ENCODE measurements at places on chromosomes 7 and 10.

- DNase-seq: no peak
Measured at GRCh38 chr7:79361214-79361613, 92.3 kb downstream of the MAGI2 start.

DNA sequence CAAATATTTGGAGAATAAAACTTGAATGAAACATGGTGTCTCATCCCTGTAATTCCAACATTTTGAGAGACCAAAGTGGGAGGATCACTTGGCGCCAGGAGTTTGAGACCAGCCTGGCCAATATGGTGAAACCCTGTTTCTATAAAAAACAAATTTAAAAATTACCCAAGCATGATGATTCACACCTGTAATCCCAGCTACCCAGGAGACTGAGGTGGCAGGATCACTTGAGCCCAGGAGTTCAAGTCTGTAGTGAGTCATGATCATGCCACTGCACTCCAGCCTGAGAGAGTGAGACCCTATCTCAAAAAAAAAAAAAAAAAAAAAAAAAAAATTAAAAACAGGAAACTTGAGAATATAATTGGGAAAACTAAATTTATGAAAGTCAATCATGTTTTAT lies 481.1 kb downstream of the SEMA3D start:
- no peak for DNase-seq

DNA sequence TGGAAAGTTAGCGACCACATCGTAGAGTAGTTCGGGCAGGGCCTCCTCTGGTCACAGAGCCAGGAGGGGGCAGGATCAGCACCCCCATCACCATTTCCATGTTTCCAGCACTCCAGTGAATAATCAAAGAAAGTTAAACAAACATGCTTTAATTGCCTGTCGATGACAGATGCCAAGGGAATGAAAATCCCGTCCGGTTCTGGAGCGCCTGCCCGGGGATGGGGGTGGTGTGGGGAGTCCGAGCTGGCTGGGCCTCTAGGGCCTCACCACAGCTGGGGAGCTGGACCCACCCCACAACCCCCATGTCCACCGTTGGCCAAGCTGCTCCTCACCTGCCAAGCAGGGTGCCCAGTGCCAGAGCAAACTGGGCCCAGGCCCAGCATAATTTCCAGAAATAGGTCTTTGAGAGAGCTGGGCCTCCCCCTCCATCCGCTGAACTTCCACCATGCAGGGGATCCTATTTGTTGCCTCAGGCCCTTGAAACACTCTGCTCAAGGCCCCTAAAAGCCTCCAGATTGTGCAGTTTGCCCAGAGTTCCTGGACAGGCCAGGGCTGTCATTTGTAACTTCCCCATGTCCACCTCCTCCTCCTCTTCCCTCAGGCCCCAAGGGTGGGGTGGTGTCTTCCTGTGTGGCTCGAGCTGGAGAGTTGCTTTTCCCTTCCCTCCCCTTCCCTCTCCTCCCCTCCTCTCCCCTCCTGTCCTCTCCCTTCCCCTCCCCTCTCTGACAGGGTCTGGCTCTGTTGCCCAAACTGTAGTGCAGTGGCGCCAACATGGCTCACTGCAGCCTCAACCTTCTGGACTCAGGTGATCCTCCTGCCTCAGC lies 101.0 kb downstream of the MYL10 start:
- DNase-seq: no peak

GRCh38 chr10:69728335-69728870 lies 73.3 kb upstream of the COL13A1 start:
- no peak for DNase-seq

DNA sequence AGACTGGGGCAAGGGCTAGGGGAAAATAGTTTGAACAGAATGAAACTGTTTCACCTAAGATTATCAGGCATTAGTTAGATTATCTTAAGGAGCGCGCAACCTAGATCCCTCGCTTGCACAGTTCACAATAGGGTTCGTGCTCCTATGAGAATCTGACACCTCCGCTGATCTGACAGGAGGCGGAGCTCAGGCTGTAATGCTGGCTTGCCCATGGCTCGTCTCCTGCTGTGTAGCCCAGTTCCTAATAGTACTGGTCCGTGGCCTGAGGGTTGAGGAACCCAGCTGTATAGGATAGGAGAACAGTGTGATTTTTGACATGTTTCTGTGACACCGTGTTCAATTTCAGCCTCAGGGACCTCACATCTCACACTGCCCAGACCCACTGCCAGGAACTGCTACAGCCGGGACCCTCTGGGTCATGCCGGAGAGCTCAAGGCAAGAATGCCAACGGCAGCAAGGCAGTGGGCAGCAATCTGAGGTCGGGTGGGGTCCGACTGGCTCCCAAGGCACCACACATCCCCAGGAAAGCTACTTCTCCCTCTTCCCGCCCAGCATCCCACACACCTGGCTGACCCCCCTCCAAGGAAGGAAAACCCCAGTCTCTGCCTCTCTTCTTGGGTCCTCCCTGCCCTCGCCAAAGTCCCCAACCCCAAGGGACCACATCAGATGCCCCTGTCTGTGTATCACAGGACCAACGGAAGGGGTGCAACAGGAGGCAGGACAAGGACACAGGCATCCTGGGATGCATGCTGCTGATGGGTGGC lies 31.7 kb downstream of the CAMK2B start:
- DNase-seq: no peak
